Vagina (tissue), 2 donors: ENCODE measurements at places on chromosomes 1 and 21. TPM values are rescaled to one million over a fixed set of nuclear protein-coding genes. Genes with fewer than 3 reads are reported as not detected.

DNA sequence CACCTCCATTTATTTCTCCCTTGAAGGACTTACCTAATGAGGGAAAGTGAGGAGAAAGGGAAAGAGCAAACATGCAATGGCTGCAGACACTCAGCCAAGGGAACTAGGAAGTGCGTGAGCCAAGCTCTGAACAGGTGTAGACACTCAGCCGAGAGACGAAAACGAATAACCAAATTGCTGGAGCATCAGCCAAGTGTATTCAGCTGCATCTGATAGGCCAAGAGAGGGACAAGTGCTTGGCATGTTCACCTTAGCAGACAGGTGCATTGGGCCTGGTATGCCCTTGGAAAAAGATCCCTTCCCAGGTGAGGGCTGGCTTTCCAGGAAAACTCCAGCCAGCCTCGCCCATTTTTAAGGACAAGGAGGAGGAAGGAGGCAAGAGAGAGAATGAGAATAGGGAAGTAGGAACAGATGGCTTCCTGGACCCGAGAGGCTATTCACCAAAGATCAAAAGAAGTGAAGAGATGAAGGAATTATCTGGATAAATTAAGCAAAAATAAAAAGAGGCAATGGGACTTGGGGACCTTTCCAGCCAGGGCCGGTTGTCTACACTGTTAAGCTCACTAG is 184.7 kb downstream of the TOMM20 start:
- no peak overlapping the region for H3K27ac ChIP-seq
- no peaks in the 10 kb centered on the region for H3K36me3 ChIP-seq
- H3K27me3 ChIP-seq: no peaks in the 10 kb centered on the region
- H3K4me3 ChIP-seq: no peak overlapping the region

GRCh38 chr1:166418344-166418933 is 251.6 kb upstream of the FAM78B start:
- no peak for DNase-seq
- H3K36me3 ChIP-seq: no peaks in the 10 kb centered on the region
- no peak overlapping the region for H3K4me3 ChIP-seq
- no peaks in the 10 kb centered on the region for H3K27me3 ChIP-seq
- no peaks in the 10 kb centered on the region for H3K4me1 ChIP-seq

- no peak overlapping the region for H3K4me3 ChIP-seq
- no peaks in the 10 kb centered on the region for H3K36me3 ChIP-seq
- no peak overlapping the region for H3K27ac ChIP-seq
- no peaks in the 10 kb centered on the region for H3K27me3 ChIP-seq
Measured at GRCh38 chr21:37862536-37862935, 53.7 kb downstream of the KCNJ6 start.

DNA sequence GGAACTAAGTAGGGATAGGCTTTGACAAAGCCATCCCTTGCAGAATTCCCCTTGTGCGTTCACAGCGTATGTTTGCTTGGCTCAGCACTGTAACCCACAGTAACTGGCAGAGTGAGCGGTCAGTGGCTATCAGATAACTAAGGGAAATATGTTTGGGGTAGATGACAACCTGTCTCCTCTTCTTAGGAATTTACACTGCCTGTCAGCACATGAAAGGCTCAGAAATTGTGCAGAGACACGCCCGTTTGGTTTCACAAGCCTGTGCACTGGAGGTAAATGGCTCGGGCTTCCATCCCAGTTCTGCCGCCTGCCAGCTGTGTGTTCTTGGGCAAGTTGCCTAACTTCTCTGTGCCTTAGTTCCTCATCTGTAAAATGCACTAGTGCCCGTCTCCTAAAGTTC is 101.2 kb downstream of the PRDM2 start:
- H3K27ac ChIP-seq: no peak overlapping the region
- DNase-seq: no peak
- H3K4me3 ChIP-seq: no peak overlapping the region
- H3K27me3 ChIP-seq: no peaks in the 10 kb centered on the region

GRCh38 chr1:156471496-156472490 is 28.8 kb downstream of the MEF2D start:
- H3K36me3 ChIP-seq: peaks cover 90% of the 10 kb centered on the region
- H3K27me3 ChIP-seq: no peaks in the 10 kb centered on the region
- DNase-seq: no peak
- peak overlapping the region; percentile 94 for H3K27ac ChIP-seq
- H3K4me3 ChIP-seq: no peak overlapping the region

GRCh38 chr1:240803151-240803550 is 191.2 kb upstream of the GREM2 start:
- H3K27me3 ChIP-seq: no peaks in the 10 kb centered on the region
- no peak overlapping the region for H3K27ac ChIP-seq
- H3K4me1 ChIP-seq: no peaks in the 10 kb centered on the region
- H3K36me3 ChIP-seq: no peaks in the 10 kb centered on the region
- DNase-seq: no peak

DNA sequence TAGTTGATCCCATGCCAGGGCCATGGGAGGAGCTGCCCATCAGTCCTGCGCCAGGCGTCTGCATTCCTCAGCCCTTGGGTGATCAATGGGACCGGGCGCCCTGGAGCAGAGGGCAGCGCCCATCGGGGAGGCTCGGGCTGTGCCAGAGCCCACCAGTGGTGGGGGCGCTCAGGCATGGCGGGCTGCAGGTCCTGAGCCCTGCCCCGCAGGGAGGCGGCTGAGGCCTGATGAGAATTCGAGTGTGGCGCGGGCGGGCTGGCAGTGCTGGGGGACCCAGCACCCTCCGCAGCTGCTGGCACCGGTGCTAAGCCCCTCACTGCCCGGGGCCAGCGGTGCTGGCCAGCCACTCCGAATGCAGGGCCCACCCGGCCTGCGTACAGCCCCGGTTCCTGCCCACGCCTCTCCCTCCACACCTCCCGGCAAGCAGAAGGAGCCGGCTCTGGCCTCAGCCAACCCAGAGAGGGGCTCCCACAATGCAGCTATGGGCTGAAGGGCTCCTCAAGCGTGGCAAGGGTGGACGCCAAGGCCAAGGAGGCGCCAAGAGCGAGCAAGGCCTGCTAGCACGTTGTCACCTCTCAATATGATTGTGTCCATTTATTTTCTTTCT is 238.1 kb upstream of the OLFM3 start:
- H3K36me3 ChIP-seq: no peaks in the 10 kb centered on the region
- no peak overlapping the region for H3K27ac ChIP-seq
- no peaks in the 10 kb centered on the region for H3K27me3 ChIP-seq
- no peak overlapping the region for H3K4me3 ChIP-seq
- no peaks in the 10 kb centered on the region for H3K4me1 ChIP-seq

GRCh38 chr1:34742667-34743270 is 12.1 kb upstream of the GJB5 start:
- H3K27me3 ChIP-seq: no peaks in the 10 kb centered on the region
- H3K36me3 ChIP-seq: no peaks in the 10 kb centered on the region
- no peak overlapping the region for H3K27ac ChIP-seq
- no peaks in the 10 kb centered on the region for H3K4me1 ChIP-seq
- no peak for DNase-seq

Gene HEYL
- total RNA-seq: 8.8 TPM

Gene DIO1
- not detected for total RNA-seq

Gene CCDC17
- 1.5 TPM for total RNA-seq

Gene CLCA4
- 44.0 TPM for total RNA-seq

Gene AIRE
- total RNA-seq: 0.25 TPM

Gene GUCA2A
- not detected for total RNA-seq

Gene SH2D1B
- not detected for total RNA-seq

Gene S100A7A
- total RNA-seq: not detected

Gene ERRFI1
- total RNA-seq: 160 TPM
